ENCODE measurements at places on chromosomes 11 and 22. TPM values are rescaled to one million over a fixed set of nuclear protein-coding genes. Genes with fewer than 3 reads are reported as not detected.

Gene FDXACB1
- 7.9 TPM for total RNA-seq

Gene PDGFD
- 30.0 TPM for total RNA-seq

Gene MYRF
- total RNA-seq: 4.3 TPM

Gene MRPL11
- total RNA-seq: 80.2 TPM

Gene FANCF
- total RNA-seq: 15.5 TPM

Gene OR52W1
- total RNA-seq: not detected

Gene LRRC74B
- total RNA-seq: not detected

DNA sequence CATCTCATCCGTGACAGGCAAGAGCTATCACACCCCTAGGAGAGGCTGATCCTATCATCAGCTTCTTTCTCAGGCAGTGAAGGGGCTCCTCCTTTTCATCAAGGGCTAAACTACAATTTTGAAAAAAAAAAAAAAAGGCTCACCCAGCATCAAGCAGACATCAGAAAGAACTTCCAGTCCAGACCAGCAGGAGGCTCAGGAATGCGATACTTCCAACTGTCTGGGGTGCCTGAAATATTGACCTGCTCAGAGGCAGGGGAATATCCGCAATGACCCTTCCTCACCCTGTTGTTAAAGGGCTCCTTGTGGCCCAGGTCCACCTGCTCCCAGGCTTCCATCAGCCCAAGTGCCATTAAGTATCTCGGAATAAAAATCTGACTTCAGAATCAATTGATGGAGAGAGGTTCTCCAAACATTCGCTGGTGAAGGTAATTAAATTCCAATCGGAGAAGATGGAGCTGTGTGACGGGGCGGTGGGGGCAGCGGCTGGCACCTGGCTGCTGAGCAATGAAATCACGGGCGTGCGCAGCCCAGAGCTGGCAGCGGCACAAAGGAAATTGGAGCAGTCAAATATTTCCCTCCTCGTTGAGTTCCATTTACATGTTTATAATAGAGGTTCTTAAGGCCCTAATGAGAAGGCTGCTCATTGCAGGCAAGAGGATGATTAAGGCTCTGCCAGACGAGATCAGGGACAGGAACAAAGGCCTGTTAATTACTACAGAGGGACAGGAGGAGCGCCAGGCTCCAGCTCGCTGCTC is 69.0 kb upstream of the THY1 start:
- peak; percentile 19 for DNase-seq

GRCh38 chr11:59818572-59818971 is 8.0 kb upstream of the MRPL16 start:
- DNase-seq: no peak

GRCh38 chr11:111938687-111939160 is 1.6 kb downstream of the DIXDC1 start:
- peak; percentile 83 for DNase-seq

DNA sequence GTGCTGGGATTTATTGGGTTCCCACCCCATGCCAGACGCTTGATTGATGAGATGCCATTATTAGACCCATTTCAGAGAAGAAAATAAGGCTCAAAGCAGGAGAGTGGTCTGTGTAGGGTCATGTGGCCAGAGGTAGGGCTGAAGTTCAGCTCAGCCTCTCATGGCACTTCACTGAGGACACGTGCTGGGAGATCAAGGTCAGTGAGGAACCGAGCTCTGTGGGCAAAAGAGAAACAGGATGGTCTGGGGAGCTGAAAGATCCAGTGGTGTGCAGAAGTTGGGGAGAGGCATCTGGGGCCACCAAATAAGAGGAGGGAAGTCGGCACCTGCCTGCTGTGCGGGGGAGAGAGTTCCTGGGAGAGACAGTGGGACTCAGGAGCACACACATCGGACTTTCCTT is 19.6 kb downstream of the RHOD start:
- no peak for DNase-seq

DNA sequence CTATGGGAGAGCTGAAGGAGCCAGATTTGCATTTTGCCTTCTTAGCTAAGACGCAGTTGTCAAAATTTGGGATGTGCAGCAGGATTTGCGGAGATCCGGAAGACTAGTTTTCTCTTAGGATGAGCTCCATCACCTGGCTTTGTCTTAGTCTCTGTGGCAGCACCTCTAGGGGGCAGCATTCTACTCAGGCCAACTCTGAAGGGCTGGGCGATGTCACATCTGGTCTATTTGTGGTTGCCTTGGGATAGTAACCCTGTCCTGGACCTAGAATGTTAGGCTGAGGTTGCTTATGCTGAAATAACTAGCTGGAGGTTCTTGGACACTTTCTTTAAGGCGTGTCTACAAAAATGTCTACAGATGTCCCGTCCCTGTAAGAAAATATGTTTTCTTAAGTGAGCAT is 116.2 kb downstream of the FAT3 start:
- DNase-seq: peak; percentile 35

GRCh38 chr11:85822814-85823213 is 11.9 kb upstream of the SYTL2 start:
- peak; percentile 92 for DNase-seq

- DNase-seq: no peak
Observed at GRCh38 chr11:87575088-87575487, 537.4 kb downstream of the TMEM135 start.

DNA sequence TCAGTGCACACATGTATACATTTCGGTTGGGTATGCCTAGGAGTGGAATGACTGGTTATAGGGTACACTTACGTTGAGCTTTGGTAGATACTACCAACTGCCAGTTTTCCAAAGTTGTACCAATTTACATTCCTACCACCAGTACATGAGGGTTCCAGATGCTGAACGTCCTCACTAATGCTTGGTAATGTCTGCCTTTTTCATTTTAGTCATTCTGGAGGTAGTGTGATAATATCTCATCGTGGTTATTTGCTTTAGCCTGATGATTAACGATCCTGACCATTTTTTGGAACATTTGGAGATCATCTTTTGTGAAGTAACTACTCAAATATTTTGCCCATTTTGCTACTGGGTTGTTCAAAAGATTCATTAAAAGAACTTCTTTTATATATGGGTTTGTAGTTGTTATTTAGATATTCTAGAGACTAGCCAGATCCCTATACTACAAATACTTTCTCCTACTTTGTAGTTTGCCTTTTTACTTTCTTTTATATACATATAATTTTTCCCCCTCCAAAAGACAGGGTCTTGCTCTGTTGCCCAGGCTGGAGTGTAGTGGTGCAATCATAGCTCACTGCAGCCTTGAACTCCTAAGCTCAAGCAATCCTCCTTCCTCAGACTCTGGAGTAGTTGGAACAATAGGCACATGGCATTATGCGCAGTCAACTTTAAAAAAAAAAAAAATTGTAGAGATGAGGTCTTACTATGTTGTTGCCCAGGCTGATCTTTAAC is 62.1 kb downstream of the RBFOX2 start:
- DNase-seq: peak; percentile 43

- DNase-seq: no peak
Observed at GRCh38 chr11:10986006-10986405, 128.2 kb upstream of the ZBED5 start.

- no peak for DNase-seq
Observed at GRCh38 chr11:15859411-15859810, 496.9 kb downstream of the SOX6 start.

DNA sequence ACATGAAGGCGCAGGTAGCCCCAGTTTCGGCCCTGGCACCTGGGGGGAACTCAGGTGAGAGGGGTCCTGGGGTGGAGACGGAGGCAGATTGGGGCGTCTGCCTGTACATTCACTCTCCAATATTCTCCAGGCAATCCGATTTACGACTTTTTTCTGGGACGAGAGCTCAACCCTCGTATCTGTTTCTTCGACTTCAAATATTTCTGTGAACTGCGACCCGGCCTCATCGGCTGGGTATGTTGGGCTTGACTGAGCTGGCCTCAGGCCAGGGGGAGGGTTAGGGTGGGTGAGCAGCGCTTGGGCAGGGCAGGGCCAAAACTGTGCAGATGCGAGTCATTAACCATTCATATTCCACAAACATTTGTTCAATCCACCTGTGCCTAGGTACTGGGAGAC is 1.7 kb downstream of the TM7SF2 start:
- DNase-seq: no peak

DNA sequence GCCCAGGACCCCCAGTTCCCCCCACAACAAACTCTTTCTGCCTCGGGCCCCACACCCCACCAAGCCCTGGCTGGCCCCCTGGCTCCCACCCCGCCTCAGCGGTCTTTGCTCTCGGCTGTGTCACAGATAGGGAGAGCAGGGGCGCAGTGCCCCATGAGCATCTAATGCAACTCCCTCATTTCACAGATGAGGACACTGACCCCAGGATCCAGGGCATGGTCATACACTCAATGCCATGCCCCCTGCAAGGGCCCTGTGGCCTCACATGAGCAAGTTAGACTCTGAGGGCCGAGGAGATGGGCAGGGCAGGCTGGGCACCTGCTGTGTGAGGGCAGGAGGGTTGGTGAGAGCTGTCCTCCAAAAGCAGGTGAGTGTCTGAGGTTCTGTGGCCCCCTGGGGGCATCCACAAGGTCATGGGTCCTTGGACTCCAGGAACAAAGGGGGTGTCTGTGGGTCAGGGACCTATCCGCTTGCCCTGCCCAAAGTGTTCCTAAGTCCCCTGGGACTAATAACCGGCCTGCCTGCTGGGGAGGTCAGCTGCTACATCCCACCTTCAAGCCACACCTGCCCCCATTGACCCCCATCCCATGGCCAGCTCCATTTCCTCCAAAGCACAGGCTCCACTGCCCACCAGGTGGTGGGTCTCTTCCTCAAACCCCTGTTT is 2.5 kb downstream of the MIF start:
- no peak for DNase-seq

DNA sequence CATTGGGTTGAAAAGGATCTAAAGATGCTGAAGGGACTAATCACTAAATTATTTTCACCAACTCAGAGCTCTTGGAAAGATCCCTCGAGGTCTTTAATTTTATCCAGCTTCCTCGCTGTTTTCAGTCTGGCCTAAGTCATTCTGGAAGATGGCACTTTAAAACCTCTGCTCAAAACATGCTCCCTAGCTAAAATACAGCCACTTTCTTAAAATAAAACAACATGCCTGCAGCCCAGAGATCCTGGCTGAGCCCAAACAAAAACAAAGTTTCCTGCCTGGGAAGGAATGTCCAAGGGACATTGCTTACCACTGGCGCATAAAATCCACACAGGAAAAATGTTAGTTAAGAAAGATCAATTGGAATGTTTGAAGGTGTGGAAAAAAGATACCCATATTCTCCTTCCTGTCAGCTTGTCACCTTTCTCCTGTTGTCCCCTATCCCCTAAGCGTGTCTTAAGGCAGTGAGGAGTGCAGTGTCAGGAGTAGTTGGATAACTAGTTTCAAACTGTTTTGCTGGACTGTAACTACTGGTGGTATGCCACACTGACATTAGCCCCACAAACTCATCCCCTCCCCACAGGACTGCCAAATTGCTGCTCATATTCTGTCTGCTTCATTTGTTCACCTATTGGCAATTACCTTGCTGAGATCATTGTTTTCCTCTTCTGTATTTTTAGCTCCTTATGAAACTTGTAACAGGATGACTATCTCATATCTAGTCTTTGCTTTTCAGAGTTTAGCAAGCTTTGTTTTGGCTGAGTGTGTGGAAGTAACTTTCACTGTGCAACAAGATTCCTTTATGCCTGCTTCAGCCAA is 108.3 kb upstream of the SESN3 start:
- DNase-seq: no peak

GRCh38 chr11:69862797-69863543 is 43.8 kb upstream of the FGF3 start:
- no peak for DNase-seq

DNA sequence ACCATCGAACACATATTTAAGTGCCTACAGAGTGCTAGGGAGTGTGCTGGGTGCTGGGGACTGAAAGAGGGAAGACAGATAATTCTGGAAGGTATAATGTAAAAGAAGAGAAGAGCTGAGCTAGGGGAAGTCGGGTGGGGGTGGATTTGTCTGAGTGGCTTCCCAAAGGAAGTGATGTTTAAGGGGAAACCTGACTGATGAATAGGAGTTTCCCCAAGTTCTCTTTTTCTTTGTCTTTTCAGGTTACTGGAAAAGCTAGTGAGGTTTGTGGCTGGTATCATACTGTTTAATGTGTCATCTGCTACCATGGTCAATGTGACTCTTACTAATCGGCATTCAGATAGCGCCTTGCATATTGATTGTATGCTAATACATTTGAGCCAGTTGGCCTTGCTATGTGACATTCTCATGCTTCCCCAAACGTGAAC is 151.6 kb upstream of the MTMR2 start:
- peak; percentile 56 for DNase-seq

- DNase-seq: peak; percentile 49
Observed at GRCh38 chr11:123457187-123457770, 27.2 kb downstream of the GRAMD1B start.

DNA sequence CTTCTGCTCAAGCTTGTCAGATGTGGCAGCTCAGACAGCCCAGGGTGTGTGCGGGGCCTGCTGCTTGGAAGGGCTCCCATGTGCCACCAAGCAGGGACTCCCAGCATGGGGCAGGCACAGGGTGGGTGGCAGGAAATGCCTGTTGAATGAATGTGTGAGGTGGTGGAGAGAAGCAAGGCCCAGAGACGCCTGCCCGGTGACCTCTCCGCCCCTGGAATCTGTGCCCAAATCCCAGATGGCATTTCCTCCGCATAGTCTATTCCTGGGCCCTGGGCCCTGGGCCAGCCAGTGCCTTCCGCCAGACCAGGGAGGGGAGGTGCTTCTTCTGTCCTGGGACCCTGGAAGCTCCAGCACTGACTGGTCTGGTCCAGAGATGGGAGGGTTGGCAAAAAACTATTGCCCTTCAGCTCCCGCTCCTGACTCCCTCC is 3.7 kb downstream of the CST6 start:
- DNase-seq: peak; percentile 95

GRCh38 chr11:73852049-73852448 is 24.6 kb downstream of the COA4 start:
- DNase-seq: no peak

- peak; percentile 44 for DNase-seq
Observed at GRCh38 chr11:73141031-73141308, 1.1 kb downstream of the FCHSD2 start.

DNA sequence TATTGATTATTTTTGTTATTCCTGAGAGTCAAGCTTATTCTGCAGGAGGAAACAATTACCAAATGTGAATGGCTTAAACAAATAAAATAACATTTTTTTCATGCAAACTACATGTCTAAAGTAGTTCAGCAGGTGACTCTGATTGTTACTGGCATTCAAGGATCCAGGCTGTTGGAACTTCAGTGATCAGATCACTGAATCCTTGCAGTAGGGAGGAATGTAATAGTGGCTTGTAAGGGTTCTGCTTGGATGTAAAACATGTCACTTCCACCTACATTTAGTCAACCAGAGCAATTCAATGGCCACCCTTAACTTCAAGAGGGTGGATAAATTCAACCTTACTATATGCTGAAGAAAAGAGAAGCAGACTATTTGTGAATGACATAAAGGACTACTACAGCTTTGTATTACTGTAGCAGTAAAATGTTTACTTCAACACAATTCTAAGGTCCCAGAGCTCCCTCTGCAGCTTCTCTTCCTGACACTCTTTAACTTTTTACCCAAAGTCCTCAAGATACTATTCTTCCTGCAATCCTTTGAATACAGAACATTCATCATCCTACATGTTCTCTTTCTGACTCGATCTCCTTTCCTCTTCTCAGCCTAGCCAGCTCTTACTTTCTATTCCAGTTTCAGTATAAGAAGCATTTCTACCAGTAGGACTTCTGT is 284.0 kb downstream of the LRRC4C start:
- no peak for DNase-seq
